ENCODE measurements at places on chromosomes 2 and 18.

DNA sequence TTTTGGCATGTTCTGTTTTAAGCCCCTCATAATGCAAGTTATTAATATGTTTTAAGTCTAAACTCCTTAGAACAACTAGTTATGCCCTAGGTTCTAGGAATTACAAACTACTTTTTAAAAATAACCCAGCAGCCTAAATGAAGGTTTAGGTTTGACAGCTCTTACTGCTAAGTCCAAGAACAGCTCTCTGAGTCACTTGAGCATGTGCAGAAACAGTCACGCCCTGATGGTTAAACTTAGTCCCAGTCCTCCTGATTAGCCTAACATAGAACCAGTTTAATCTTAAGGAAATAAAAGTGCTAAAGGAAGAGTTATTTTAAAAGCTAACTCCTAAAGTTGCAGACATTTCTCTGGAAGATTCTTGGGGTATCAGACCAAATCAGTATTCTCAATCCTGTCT, 72.5 kb downstream of the RMDN2 start:
- no peak for DNase-seq

DNA sequence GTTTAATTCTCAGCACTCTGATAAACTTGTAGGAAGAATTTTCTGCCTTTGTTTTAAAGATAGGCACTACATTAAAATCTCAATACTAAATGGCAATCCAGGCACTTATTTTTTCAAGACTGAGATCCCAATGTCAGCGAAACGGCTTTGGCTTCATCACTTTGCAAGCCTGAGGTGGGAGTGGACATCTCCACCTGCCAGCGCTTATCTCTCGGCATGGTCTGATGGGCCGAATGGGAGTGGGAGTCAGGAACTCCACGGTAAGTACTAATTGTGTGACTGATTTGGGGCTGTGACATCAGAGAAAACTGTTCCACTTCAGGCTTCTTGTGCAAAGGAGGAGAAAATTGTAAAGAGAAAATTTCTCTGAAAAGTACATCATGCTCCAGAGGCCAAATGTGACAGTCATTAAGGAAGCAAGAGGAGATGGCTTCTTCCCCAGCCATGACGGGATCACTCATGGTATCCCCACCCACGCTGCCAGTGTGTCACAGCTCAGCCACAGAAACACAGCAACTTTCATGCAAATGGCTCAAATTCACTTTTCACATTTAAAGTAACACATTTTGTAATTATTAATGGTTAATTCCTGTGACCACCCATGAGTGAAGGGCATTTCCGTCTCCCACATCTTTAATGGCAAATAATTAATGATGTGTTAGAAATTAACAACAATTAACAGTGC, 385.5 kb upstream of the HNRNPA3 start:
- no peak for DNase-seq

DNA sequence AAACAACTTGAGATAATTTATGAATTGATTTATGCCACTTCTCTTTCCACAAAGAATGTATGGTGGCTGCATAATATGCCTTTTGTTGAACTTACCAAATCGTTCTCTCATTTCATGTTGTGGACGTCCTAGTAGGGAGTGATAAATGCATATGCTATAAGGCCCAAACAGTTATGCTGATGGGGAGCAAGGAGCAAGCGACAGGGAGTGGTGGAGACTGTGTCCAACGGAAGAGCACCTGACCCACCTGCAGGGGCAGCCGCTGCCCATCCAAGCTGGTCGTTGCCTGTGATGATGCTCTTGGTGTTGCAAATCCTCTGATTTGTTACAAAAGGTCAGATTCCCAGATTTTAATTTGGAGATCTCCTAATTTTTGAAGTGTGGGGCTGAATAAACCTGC, 31.0 kb upstream of the MGAT4A start:
- DNase-seq: no peak

- DNase-seq: peak; percentile 50
Observed at GRCh38 chr2:224111576-224111975, 72.5 kb upstream of the SERPINE2 start.

DNA sequence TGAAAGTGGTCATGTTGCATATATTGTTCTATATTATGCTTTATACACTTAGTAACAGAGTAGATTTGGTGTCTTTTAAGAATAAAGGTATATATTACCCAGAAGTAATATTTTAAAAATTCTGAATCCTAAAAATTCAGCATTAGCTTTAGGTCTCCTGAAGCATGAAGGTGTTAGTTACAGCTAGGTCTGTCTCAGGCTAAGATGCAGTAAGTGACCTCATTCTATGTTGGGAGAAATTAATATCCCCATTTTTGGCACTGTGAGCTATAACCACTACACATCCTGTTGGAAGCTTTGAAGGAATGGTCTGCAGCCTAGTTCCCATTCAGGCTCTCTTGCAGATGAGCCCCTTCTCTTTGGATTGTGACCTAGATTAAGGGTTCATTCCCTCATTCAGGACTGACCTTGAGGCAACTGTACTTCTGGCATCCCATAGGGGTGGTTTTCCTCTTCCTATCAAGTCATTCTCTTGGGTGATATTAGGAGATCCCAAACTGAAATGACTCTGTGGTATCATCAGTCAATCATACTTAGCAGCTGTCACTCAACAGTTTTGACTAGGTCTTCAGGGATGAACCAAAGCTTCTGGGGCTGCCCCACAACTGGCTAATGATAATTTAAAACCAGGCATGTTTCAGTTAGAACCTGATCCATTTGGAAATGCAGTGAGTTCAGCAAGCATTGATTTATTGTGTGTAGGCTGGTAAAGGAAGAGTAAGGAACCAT, 117.7 kb downstream of the GPD2 start:
- no peak for DNase-seq

Data from EL (cell line).